ENCODE measurements at places on chromosomes 5 and 9. TPM values are rescaled to one million over a fixed set of nuclear protein-coding genes. Genes with fewer than 3 reads are reported as not detected.
A peak's percentile ranks its signal among the peaks of the same experiment; 100 is the strongest.

GRCh38 chr5:156529892-156530291 lies 202.9 kb downstream of the SGCD start:
- DNase-seq = no peak

GRCh38 chr5:1541702-1542400 lies 18.1 kb upstream of the LPCAT1 start:
- DNase-seq = no peak

DNA sequence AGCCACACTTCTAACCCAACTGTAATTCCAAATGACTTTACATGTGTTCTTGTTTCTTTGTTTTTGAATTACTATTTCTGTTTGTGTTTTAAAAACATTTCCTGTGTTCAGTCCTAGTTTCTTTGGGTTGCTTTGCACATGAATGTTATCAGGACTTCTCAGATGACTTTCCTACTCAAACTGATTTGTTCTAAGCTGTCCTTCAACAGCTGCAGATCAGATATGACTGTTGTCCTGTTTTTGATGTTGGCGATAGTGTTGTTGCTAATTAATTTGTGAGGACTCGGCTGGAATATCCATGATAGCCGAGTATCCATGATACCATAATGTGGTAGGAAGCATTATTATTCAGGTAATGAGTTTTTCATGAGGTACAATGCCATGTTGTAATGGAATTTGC lies 98.6 kb downstream of the CHSY3 start:
- DNase-seq = no peak

DNA sequence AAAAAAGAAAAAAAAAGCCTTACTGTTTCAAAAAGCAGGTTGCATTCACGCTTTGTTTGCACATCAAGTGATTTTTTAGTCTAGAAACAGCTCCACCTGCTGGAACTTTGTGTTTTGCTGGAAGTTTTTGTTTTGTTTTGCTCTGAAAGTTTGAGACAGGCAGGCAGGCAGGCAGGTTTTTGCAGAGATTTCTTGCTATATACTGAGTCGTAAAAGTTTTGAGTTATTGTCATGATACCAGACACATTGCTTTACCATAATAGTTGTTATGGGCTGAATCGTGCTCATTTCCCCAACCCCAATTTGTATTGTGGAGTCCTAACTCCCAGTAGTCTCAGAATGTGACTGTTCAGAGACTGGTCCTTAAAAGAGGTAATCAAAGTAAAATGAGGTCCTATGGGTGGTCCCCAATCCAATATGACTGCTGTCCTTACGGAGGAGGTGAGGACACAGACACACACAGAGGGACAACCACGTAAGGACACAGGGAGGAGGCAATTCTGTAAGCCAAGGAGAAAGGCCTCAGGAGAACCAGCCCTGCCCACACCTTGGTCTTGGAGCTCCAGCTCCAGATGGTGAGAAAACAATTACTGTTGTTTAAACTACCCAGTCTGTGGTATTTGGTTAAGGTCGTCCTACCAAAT lies 20.9 kb downstream of the OR2Y1 start:
- DNase-seq = peak; percentile 49

GRCh38 chr5:43676083-43676840 lies 73.3 kb downstream of the NNT start:
- no peak for DNase-seq

DNA sequence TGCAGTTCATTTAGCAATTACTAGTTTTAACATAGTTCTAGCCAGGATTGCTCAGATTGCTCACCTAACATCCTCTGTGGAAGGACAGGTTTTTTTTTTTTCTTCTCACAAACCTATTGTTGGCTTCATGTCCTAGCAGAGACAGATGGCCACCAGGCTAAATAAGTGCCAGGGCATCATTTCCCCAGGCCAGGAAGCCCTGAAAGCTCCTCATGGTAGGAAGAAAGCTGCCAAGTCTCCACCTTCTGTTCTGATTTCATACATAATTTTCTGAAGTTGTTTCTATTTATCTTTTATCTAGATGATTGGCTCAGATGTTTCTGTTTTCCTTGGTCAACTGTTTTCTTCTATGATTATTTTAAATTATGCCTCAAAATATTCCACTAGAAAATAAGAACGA lies 31.0 kb downstream of the EFCAB9 start:
- DNase-seq = no peak

GRCh38 chr9:97388721-97389238 lies 23.1 kb upstream of the TDRD7 start:
- peak; percentile 26 for DNase-seq

DNA sequence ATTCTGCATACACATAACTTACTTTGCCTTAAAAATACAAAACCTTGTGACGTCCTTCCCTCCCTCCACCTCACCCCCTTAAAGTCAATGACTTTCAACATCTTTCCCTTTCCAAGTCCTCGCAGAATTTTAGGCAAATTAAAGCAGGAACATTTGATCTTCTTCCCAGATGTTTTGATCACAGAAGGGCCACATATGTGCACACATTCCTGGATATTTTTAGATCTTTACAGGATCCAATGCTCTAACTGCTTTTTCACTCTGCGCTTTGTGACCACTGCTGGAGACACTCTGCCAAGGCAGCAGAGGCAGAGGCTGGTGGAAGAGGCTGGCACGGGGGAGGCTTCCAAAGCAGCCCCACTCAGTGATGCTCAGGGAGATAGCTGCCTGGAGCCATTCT lies 130.7 kb downstream of the SEC61B start:
- no peak for DNase-seq

Gene FST
- total RNA-seq = not detected

All from CD4-positive, CD25-positive, alpha-beta regulatory T cell (primary cell).